CD4-positive, CD25-positive, alpha-beta regulatory T cell (primary cell): ENCODE measurements at places on chromosomes 6 and 20. TPM values are rescaled to one million over a fixed set of nuclear protein-coding genes. Genes with fewer than 3 reads are reported as not detected.
A peak's percentile ranks its signal among the peaks of the same experiment; 100 is the strongest.

- no peaks in the 10 kb centered on the region for H3K4me1 ChIP-seq
- H3K27ac ChIP-seq, result no peak overlapping the region
- H3K27me3 ChIP-seq, result no peaks in the 10 kb centered on the region
- DNase-seq, result no peak
- H3K4me3 ChIP-seq, result no peak overlapping the region
- no peaks in the 10 kb centered on the region for H3K36me3 ChIP-seq
Measured at GRCh38 chr20:8964959-8965562, 103.8 kb upstream of the PLCB4 start.

- H3K4me3 ChIP-seq, result no peak overlapping the region
- H3K36me3 ChIP-seq, result no peaks in the 10 kb centered on the region
- H3K27ac ChIP-seq, result no peak overlapping the region
- no peaks in the 10 kb centered on the region for H3K4me1 ChIP-seq
Measured at GRCh38 chr6:113287396-113287795, 569.7 kb upstream of the MARCKS start.

DNA sequence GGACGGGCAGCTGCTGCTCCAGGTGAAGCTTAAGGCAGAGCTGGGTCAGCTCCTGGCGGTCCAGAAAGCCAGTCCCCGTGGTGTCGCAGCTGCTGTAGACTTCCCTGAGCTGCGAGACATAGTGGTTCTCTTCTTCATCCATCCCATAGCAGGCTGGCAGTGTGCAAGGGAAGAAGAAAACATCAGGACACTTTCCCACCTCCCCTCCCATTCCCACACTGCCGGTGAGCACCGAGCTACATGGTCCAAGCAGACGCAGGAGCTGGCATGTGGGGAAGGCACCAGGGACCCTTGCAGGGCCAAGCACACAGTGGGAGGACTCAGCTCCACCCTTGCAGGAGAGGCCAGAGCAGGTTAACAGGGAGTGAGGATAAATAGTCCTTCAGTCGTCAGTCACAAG, 58.9 kb downstream of the NINL start:
- no peak for DNase-seq
- H3K36me3 ChIP-seq, result no peaks in the 10 kb centered on the region
- H3K4me3 ChIP-seq, result no peak overlapping the region
- H3K27ac ChIP-seq, result no peak overlapping the region

GRCh38 chr6:156917213-156917612, 140.0 kb downstream of the ARID1B start:
- DNase-seq, result no peak
- H3K4me3 ChIP-seq, result no peak overlapping the region
- peaks cover 7% of the 10 kb centered on the region for H3K4me1 ChIP-seq
- no peaks in the 10 kb centered on the region for H3K27me3 ChIP-seq
- no peaks in the 10 kb centered on the region for H3K36me3 ChIP-seq

DNA sequence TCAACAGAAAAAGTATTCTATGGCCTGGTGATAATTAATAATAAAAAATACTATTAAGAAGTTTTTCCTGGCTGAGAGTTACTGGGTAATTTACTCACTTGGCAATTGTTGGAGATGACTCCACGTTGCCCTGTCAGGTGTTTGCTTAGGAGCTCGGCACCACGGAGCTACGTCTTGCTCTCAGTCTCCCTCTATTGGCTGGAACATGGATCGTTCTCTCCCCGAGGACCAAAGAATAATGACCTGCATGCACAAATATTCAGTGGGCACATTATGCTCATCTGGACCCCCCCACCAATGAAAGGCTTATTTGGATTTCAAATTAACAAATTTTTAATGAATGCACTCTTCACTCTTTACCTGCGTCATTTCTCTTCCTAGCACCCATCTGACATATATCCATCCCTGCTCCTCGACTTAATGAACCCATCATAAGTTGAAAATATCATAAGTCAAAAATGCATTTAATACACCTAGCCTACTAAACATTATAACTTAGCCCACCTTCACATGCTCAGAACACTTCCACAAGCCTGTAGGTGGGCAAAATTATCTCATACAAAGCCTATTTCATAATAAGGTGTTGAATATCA, 71.0 kb upstream of the CD83 start:
- H3K27me3 ChIP-seq, result peaks cover 6% of the 10 kb centered on the region
- peak; percentile 64 for DNase-seq
- H3K4me1 ChIP-seq, result no peaks in the 10 kb centered on the region
- no peak overlapping the region for H3K27ac ChIP-seq

DNA sequence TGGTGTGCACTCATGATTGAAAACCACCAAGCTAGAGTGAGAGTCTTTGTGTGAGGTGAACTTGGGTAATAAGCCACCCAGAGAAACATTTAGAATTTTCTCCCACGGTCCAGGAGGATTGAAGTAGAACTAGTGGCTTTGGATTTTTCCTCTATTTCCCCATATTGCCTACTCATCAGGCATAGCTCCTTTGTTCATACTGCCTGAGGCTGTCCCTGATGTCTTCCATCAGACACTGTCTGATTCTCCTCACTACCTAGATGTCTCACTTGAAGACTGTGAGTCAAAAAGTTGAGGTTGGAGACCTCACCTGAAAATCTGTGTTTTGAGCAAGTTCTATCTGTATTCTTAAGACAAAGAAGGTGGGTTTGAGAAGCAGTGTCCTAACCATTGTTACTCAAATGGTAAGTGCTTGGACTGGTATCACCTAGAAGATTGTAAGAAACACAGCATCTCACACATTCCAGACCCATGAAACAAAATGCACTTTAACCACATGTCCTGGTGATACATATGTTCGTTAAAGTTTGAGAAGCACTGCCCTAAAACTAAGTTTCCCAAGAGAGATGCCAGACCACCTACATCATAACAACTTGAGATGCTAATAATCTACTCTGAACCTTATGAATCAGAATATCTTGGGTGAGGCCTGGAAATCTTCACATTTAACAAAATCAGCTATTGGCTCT, 523.4 kb upstream of the BTBD3 start:
- H3K36me3 ChIP-seq, result no peaks in the 10 kb centered on the region
- no peaks in the 10 kb centered on the region for H3K4me1 ChIP-seq
- H3K27ac ChIP-seq, result no peak overlapping the region
- no peak overlapping the region for H3K4me3 ChIP-seq
- no peaks in the 10 kb centered on the region for H3K27me3 ChIP-seq

- DNase-seq, result no peak
- H3K36me3 ChIP-seq, result no peaks in the 10 kb centered on the region
- H3K27me3 ChIP-seq, result no peaks in the 10 kb centered on the region
Measured at GRCh38 chr6:47440719-47441118, 36.9 kb upstream of the CD2AP start.

GRCh38 chr6:134654751-134655150, 295.1 kb downstream of the ALDH8A1 start:
- no peak overlapping the region for H3K4me3 ChIP-seq
- no peaks in the 10 kb centered on the region for H3K36me3 ChIP-seq
- H3K27ac ChIP-seq, result no peak overlapping the region
- H3K4me1 ChIP-seq, result no peaks in the 10 kb centered on the region

DNA sequence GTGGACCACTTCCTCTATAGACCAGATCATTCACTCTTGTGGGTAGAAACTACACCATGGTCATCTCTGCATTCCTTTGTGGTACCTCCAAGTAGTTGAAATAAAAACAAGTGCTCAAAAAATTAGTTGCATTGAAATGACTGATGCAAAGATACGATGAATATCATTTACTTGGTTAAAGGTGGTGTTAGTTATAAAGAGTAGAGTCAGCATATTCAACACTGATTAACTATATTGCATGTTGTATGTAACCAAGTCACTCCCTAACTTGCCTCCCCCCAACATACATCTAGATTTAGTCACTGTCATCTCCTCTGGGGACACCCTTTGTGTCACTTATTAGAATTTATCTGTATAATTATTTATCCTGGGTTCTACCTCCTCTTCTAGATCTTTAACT, 77.7 kb downstream of the SHLD1 start:
- DNase-seq, result no peak
- no peaks in the 10 kb centered on the region for H3K4me1 ChIP-seq
- no peak overlapping the region for H3K4me3 ChIP-seq
- no peaks in the 10 kb centered on the region for H3K36me3 ChIP-seq
- H3K27ac ChIP-seq, result no peak overlapping the region
- H3K27me3 ChIP-seq, result no peaks in the 10 kb centered on the region

DNA sequence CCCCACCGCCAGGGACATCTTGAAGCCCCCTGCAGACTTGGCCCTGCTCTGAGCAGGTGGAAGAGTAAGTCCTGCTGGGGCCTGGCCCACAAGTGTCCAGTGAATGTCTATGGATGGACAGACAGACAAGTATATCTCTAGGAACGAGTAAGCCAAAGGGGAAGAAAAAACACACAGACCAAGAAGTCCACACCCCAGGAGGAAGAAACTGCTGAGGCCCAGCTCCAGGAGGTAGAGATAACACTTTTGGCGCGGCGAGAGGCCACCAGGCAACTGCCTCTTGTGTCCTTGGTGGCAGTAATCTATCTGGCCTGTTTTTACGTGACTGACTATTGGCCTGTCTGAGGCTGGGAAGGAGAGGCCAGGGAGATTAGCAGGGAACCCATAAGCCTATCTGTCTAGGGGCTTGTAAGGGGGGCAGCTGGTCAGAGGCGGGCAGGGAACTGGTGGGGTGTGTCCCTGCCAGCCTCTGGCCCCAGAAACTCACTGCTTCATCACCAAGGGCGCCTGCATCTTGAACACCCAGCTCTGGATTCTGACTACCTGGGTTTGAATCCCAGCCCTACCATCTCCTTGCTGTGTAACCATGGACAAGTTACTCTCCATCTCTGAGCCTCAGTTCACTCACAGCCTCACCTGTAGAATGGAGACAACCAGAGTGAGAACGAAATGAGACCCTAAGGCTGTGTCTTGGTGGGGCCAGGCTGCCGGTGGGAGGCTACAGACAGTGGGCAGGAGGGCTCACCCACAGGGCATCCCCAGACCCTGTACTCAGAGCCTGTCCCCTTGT, 31.3 kb downstream of the C20orf203 start:
- H3K27ac ChIP-seq, result no peak overlapping the region
- no peak overlapping the region for H3K4me3 ChIP-seq
- no peak for DNase-seq
- no peaks in the 10 kb centered on the region for H3K4me1 ChIP-seq
- no peaks in the 10 kb centered on the region for H3K27me3 ChIP-seq

DNA sequence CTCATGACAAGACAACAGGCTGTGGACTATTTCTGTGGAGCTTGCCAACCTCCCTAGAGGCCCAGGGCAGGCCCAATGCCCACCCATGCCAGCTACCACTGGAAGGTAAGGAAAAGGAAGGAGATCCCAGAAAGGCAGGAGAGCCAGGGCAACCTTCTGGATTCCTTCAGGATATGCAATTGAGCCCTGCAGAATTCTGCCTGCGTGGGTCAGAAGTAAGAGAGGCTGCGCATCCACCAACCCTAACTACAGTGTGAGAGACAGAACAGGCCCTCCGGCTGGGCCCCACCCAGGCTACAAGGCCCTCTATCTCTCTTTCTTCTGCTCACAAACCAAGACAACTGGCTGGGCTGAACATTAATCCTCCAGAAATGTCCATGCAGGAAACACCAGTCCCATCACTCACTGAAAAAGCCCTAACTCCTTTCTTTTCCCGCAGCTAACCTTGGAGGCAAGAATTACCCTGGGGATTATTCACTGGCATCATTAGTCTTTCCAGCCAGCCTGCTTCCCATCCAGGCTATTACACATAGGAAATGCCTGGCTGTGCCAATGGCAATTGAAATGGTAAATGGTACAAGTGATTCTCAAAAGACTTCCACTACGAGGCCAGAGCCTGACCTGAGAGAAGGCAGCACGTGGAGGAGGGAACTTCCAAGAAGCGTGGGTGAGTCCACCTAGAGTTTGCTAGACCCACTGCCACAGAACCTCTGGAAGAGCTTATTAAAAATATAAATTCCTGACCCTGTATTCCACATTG, 15.2 kb downstream of the MAP1LC3A start:
- no peaks in the 10 kb centered on the region for H3K27me3 ChIP-seq
- H3K4me1 ChIP-seq, result no peaks in the 10 kb centered on the region
- H3K4me3 ChIP-seq, result no peak overlapping the region
- H3K36me3 ChIP-seq, result peaks cover 9% of the 10 kb centered on the region
- no peak overlapping the region for H3K27ac ChIP-seq

Gene PMEPA1
- 0.39 TPM for polyA plus RNA-seq

Gene CLPSL2
- not detected for polyA plus RNA-seq
